ENCODE measurements at places on chromosomes 6 and 20.

- DNase-seq: no peak
These were observed 116.5 kb downstream of the SCML4 start for GRCh38 chr6:107707346-107708275.

- no peak for DNase-seq
These were observed 5.1 kb upstream of the DEFB127 start for GRCh38 chr20:152131-152530.

- DNase-seq: no peak
These were observed 10.4 kb downstream of the CEP57L1 start for GRCh38 chr6:109105681-109106080.

DNA sequence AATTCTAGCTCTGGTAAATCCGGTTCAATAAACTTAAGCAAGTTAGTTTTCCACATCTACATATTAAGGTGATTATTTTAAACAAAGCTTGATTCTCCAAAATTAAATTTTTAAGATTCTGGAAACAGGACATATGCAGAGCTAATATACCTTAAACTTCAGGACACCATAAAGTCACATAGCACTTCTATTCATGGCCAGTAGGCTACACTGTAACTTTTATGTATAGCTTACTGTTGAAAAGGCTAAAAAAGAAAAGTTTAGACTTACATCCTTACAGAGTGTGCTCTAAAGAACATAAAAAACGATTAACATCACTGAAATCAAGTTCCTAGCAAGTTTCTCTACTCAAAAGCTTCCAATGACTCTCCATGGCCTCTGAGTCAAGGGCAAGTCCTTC, 224.7 kb downstream of the PTPRK start:
- DNase-seq: no peak

DNA sequence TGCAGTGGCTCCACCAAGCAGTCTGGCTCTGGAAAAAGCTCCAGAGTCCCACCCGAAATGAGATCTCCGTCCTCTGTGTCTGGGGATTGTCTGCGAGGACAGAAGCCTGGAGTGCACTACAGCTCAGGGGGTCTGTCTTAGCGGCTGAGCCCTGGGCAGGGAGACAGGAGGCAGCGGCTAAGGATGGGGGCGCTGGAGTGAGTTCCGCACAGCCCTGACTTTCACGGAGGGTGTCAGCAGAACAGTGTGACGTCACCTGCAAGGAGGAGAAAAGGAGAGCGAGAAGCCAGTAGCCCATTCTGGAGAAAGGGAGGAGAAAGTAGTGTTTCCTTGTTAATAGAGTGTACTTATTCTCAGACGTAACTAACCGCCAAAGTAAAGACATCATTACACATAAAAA, 97.6 kb downstream of the FAM50B start:
- DNase-seq: no peak

DNA sequence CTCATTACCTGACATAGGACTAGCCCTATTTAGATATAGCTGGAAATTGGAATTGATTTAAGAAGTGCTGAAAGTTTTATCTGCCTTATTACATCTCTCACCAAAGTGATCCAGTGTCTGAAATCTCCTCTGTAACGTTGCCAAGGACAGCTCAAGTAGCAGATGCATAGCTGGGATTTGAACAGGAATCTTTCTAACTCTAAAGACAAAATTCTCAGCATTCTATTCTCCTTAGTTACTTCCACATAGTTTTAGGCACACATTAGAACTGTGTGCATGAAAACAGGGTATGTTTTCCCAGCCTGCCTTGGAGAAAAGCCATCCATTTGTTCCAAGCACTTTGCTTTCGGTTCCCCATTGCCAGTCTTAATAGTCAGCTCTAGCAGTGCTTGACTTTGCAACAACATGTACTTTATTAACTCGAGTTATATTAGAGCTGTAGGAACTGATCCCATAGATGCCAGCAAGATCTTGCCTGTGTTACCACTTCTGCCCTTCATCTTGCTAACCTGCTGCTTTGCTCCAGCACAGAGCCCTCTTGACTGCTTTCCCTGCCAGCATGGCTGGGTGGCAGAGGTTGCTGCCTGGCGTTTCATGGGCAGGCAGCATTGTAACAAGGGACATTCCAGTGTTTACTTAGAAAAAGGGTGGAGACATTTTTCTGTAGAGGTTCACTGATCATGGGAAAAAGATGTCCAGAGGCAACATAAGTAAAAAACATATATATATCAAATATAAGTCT, 56.1 kb upstream of the STMND1 start:
- no peak for DNase-seq

GRCh38 chr6:44381739-44382138, 5.8 kb upstream of the CDC5L start:
- no peak for DNase-seq

DNA sequence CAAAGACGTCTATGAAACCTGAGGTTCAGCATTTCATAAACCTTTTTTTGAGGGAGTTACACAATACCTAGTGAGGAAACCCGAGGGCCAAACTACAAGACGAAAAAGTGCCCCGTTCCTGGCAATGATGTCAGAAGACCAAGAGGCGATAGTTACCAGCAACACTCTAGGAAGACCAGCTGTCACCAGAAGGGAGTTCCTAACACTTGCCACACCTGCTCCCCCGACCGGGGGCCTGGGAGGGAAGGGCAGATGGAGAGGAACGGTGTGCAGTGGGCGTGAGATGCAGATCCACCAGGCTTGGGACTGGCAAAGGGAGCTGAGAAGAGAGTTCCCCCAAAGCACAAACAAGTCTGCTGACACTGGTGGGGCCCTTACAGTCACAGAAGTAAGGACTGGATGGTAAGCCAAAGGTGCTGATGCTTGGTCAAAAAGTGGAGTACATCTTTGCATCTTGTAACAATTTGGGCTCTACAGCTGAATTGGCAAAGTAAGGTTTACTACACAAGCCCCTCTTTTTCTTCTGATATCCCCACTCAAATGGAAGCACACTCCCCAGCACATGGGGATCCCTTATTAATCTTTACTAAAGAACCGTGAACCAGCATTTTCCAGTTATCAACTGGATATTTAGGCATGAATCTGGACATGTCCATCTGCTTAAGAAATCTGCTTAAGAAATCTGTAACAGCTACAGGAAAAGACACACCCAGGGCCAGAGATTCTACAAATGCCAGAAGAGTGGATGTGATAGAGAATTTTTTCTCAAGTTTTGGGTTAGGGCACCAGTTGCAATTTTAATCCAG, 38.5 kb downstream of the PANK2 start:
- no peak for DNase-seq

Measured in nucleus accumbens (tissue), 56 donors.